ENCODE measurements at places on chromosomes 3 and 15. TPM values are rescaled to one million over a fixed set of nuclear protein-coding genes. Genes with fewer than 3 reads are reported as not detected.

Gene TMEM45A
- 15.1 TPM for total RNA-seq

Gene NOX5
- 0.14 TPM for total RNA-seq

Gene PCSK6
- 3.0 TPM for total RNA-seq

Gene C3orf18
- 4.7 TPM for total RNA-seq

Gene ZMYND10
- total RNA-seq: 0.97 TPM

Gene ADGRG7
- total RNA-seq: not detected

Gene DNAH12
- total RNA-seq: 0.38 TPM

Data from pancreas (tissue), 10 donors.